Aorta (tissue), 5 donors: ENCODE measurements at places on chromosomes 4 and X.
A peak's percentile ranks its signal among the peaks of the same experiment; 100 is the strongest.

- no peak for DNase-seq
These were observed 24.4 kb downstream of the CLDN22 start for GRCh38 chr4:183295711-183296110.

DNA sequence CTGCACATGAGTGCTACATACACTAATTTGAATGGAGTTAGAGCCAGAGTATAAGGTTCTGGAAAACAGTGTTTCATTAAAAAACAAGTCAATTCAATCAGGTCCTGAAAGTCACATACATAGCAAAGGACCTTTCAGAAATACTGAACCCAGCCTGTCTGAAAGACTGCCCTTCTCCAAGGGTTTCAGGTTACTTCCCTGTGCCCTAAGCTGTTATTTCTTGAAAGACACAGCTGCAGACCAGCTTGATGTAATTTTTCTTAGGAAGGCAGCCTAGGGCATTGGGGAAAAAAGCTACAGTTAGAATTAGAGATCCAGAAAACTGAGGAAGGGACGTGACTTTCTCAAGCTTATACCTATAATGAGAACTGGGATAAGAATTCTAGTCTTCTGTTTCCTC lies 155.9 kb upstream of the MAOA start:
- no peak for DNase-seq

- peak; percentile 50 for DNase-seq
These were observed 4.9 kb downstream of the GATA1 start for GRCh38 chrX:48791063-48791820.

DNA sequence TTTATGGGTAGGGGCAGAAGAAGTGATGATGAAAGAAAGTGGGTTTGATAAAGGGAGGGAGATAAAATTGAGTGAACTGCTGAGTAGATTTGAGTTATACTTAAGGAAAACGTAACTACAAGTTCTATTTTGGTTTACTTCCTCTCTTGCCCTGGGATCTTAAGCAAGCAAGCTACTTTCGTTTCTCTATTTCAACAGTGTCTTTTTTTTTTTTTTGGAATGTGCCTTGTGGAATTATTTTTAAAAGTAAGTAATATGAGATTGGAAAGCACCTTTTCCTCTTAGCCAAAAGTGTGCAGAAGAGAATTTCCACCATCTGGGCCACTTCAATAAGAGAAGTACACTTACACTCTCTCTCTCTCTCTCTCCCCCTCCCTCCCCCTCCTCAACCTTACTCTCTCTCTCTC lies 16.0 kb upstream of the C4orf36 start:
- no peak for DNase-seq

DNA sequence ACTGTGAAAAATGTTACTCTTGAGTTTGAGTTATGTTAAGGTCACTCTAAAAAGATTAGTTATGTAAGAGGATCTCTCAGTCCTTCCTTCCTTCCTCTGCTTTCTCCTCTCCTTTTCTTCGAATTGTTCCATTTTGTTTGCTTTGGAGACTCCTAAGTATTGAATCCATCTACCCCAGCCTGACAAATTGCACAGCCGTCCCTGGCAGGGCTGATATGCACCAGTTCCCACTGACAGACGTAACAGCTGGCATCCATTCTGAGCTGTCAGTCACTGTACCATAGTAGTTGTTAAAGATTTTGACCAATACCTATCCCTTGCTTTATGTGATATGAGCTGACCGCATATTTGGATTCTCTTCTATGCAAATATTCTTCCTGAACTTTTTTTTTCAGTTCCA lies 210.7 kb upstream of the IGFBP7 start:
- DNase-seq: no peak

GRCh38 chrX:42366181-42366580 lies 411.8 kb downstream of the PPP1R2C start:
- DNase-seq: no peak

DNA sequence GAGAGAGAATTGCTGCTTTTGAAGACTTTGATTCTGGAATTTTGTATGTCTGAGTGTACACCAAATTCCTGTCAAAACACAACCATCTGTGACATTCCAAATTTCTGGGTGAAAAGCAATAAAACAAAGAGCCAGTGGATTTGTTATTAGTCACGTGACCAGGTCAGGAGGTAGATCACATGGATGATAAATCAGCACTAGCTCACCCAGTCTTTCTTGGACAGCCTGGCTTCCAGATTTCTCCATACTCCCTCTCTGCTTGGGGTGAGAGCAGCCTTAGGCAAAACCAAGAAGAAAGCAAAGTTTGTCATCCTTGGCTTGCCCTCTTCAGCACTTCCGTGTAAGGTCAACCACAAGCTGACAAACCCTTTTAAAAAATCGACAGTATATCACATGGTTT lies 194.2 kb downstream of the CLCN4 start:
- DNase-seq: no peak

DNA sequence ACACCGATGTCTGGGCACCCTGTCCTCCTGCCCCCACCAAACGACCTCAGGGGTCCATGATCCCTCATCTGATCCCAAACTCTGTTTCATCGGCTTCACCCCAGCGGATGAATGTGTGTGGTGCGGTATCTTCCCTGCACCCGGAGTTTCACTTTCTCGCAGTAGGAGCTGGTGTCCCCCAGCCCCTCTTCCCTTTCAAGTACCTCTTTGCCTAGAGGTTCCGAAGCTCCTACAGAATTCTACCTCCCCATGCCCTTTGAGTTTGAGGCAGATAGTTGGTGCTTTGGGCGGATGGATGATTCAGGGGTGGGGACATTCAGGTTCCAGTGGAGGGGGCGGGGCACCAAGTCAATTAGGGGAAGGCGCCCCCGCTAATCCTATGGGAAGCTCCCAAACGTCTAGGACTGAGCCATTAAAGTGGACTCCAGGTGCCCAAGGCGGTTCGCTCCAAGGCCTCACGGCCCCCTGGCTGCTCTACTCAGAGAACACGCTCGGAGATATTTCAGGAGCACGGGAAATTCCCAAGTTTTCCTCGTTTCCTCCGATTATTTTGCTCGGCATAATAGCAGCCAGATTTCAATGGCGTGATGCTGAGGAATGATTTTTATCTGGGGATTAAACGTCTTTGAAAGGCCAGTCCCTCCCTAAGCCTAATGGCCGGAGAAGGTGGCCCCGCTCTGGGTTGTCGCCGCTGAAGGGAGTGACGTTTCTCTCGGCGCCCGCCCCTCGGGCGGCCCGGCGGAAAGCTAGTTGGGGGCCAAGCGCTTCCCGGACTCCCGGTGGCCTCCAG lies 1.3 kb downstream of the MSX1 start:
- no peak for DNase-seq

DNA sequence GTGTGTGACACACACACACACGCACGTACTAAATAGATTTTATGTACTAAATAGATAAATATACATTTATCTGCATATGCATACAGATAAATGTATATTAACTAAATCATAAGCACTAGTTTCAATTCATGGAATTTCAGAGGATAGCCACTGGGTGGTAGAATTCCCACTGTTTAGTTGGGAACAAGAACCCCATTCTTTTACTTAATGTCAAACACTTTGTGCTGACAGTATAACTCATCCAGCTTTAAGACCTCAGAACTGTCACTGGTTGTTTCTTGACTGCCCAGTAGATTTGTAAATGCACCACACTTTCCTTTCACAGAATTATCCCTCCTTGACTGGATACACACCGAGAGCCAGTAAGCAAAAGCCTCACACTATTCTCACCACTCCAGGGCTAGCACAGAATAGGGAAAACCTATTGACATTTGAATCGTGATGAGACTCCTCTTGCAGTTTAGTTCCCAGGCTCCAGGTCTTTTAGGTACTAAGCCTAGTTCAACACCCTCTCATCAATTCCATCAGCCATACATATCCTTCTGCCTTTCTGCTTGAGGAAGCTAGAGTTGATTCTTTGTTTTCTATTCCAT lies 32.4 kb downstream of the PPARGC1A start:
- DNase-seq: no peak

GRCh38 chr4:123553733-123554637 lies 157.4 kb downstream of the SPRY1 start:
- DNase-seq: no peak

DNA sequence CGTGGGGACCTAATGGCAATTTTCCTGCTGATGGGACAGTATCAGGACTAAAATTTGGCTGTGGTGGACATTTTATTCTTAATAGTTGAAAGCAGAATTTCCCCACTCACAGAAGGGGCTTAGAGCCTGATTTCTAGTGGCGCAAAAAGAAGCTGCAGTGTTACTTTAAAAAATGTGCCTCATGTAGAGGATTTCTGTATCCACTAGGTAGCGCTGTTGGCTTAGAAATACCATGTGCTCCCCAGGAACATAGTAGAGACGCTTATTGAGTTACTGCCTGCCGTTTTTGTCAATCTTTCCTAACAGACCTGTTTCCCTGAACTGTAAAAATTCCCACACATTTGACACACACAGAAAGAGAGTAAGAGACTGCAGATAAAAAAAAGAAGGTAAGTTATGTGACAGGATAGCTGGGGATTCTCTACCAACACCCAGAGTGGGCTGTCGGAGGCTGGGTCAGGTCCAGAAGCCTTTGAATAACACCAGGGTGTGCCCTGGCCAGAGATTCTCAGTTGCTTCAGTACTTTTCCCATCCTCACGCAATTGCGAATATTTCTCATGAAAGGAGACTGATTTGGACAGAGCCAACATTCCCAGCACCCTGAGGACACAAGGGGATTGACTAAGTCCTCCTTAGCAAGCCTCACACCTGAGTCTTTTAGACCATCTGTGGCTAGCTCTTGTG lies 88.4 kb downstream of the ZXDA start:
- no peak for DNase-seq

DNA sequence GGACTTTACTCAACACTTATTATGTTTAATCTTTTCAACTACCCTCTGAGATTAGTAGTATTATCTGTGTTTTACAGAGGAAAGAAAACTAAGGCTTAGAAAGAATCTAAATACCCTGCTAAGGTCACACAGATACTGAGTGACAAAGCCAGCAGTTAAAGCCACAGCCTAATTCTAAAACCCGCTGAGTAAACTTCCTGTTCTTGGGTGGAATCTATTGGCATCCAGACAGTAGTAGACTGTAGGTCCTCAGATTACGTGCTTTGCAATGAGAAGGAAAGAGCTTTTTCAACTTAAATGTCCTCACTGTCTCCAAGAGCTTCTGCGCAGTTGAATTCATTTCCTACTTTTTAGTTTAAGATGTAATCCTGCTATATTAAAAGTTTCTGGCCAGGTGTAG lies 126.0 kb downstream of the TENM3 start:
- DNase-seq: no peak

- DNase-seq: no peak
These were observed 1023.1 kb downstream of the SH3BGRL start for GRCh38 chrX:82224961-82225360.

- no peak for DNase-seq
These were observed 44.4 kb downstream of the POLR2B start for GRCh38 chr4:57023104-57023503.

- no peak for DNase-seq
These were observed 331.3 kb upstream of the SFRP2 start for GRCh38 chr4:154120006-154120676.

- no peak for DNase-seq
These were observed 937 bp downstream of the HELQ start for GRCh38 chr4:83454686-83455085.

DNA sequence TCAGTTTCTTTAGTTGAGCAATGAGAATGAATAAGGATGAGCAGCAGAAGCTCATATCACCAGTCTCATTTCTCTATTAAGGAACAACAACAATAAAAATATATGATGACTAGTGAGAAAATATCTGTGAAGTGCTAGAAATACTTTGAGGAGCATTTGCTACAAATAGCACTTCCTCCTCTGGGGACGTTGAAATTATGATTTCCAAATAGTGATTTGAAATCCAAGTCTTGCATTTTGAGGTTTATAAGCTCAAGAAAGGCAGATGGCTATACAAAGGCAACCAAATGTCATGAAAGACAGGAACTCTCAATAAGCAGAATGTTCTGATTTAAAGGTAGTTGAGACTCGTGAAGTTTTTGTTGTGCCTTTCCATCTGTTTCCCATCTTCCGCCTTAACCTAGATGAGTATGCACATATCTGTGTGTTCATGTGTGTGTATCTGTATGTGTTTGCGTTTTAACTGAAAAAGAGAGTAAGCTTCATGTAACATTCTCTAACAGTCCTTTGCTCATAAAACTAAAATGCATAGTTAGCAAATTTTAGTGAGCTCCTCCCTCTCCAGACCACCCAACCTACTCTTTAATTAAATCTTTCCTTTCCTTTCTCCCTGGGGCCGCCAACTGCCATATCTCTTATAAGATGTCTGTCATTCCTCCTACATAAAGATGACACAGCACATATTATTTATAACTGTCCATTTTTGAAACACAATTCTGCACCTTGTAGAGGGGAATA lies 222.6 kb upstream of the RASGEF1B start:
- DNase-seq: no peak

- no peak for DNase-seq
These were observed 9.5 kb downstream of the BCOR start for GRCh38 chrX:40088299-40088625.

- no peak for DNase-seq
These were observed 5.7 kb downstream of the PLP2 start for GRCh38 chrX:49177338-49177833.

- DNase-seq: no peak
These were observed 95.2 kb downstream of the DCLK2 start for GRCh38 chr4:150173432-150173861.

- DNase-seq: no peak
These were observed 64.8 kb downstream of the NCAPG start for GRCh38 chr4:17875402-17876070.

DNA sequence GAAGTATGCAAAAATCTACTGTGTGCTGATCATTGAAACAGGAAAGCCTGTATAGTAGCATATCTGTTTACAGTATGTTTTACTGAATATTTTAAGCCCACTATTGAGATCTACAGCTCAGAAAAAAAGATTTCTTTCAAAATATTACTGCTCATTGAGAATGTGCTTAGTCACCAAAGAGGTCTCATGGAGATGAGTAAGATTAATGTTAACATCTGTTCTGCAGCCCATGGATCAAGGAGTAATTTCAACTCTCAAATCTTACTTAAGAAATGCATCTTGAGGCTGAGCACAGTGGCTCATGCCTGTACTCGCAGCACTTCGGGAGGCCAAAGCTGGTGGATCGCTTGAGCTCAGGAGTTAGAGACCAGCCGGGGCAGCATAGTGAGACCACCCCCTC lies 3.3 kb downstream of the RNF4 start:
- DNase-seq: no peak

GRCh38 chr4:95106408-95106928 lies 348.7 kb downstream of the BMPR1B start:
- no peak for DNase-seq

GRCh38 chr4:53925050-53925605 lies 139.3 kb downstream of the CHIC2 start:
- DNase-seq: no peak

GRCh38 chr4:6614701-6615230 lies 25.7 kb upstream of the MRFAP1 start:
- DNase-seq: no peak

- no peak for DNase-seq
These were observed 2325.2 kb downstream of the PCDH7 start for GRCh38 chr4:33045334-33045733.

- DNase-seq: no peak
These were observed 64.1 kb downstream of the CAMK2D start for GRCh38 chr4:113697429-113697828.
